Left lung (tissue), 14 donors: ENCODE measurements at places on chromosomes 16 and 17. TPM values are rescaled to one million over a fixed set of nuclear protein-coding genes. Genes with fewer than 3 reads are reported as not detected.

The SKAP1 gene
- 3.0 TPM for polyA plus RNA-seq

The C16orf92 gene
- polyA plus RNA-seq: not detected

The YBX2 gene
- polyA plus RNA-seq: 2.5 TPM

GRCh38 chr17:19369846-19370492, 7.4 kb upstream of the B9D1 start:
- DNase-seq: peak; percentile 43

DNA sequence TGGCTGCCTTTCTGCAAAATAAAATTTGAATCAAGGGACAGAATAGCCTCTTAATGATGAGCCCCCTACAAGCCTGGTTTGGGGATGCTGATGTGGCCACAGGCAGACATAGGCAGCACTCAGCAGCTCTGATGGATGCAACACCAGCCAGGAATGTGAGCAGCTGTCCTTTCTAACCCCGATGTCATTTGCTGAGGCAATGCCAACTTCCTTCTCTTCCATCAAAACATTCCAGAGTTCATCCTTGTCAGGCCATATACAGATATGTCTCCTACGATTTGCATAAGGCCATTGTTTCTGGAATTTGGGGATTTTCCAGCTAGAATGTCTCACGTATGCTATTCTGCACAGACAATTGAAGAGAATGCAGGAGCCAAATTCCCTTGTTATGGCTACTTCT, 52.1 kb upstream of the MYOCD start:
- DNase-seq: no peak

DNA sequence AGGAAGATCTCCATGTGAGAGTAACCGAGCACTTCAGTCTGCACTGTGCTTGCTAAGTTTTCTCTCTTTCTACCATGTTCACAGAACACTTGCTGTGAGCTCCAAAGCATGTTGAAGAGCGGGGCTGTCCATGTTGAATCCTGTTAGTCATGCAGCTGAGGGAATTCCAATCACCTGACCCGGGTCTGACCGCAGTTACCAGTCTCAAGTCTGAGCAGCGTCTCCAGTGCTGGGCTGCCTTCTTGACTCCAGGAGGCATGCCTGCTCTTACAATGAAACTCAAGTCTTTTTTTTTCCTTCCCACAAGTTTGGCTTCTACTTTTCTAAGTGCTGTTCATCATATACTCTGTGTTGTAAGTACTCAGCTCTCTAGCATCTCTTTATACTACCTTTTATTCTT, 44.3 kb downstream of the HOXB1 start:
- DNase-seq: no peak

DNA sequence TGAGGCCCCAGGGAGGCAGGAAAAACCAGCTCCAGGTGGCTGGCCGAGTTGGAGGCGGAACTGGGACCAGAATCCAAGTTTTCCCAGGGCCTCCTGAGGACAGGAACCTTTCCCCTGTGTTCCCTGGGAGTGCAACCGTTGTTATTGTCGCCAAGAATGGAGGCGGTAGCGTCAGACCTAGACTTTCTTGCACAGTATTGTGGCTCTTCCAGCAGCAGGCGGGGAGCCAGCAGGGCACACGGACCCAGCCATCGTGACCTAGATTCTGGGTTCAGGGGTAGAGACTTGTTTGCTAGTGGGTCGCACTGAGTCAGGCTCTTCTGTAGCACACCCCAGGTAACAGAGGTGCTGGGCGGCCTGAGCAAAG, 667 bp upstream of the KIF19 start:
- no peak for DNase-seq

DNA sequence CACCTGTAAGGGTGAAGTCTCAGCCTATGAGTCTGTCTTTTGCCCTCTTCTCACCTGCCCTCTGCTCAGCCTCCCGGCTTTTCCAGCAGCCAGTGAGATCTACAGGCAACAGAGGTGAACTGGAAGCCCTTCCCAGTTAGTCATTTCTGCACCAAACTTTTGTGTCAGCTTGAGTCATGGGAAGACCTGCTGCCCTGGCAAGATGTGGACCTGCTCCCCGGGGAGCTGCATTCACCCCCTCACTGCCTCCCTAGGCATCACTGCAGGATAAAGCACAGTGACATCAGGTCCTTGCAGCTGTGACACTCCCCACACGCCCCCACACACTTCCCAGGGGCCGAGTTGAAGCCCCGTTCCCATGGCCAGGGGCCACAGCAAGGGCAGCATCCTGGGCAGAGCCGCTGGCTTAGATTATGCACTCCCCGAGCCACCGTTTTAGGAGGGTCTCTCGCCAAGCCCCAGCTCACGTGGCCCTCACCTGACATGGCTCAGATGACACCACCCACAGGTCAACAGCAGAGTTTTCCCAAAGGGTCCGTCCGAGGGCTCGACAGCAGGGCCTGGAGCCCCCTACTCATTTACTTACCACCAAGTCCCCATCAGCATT, 6.5 kb upstream of the ABR start:
- no peak for DNase-seq

DNA sequence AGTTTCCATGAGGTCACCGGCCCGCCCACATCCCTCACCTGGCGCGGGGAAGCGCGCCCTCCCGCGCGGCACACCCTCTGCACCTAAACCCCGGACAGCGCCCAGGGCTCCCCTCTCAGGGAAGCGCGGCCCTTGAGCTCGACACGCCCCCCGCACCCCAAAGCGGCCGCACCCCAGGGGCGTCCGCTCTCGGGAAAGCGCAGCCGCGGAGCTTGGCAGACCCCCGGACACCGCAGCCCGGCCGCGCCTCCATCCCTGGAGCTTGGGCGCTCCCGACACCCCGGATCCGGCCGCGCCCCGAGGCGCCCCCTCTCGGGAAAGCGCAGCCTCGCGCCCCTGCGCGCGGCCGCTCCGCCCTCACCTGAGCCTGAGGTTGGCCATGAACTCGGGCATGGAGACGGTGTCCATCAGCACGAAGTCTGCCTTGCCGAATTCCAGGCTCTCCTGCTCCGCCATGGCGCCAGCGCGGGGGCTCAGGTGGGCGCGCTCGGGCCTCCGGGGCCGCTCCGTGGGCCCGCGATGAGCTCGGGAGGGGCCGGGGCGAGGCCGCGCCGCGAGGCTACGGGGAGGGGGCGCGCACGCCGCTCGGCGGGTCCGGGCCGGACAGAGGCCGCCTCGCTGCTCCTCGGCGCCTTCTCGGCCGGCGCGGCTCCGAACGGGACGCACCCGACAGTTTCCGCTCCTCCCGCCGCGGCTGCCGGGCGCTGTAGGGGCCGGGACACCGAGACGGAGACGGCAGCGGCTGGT, at the start of gene MYO1D:
Gene MYO1D, minus strand, starts transcription at position 708 of the 747 bp plus-strand sequence. Its CDS starts 252 bp downstream, at position 456.
- DNase-seq: peak; percentile 79
